ENCODE measurements at places on chromosomes 1 and 21.

- DNase-seq, result peak; percentile 75
Observed at GRCh38 chr1:45953934-45954847, 150.8 kb downstream of the MAST2 start.

DNA sequence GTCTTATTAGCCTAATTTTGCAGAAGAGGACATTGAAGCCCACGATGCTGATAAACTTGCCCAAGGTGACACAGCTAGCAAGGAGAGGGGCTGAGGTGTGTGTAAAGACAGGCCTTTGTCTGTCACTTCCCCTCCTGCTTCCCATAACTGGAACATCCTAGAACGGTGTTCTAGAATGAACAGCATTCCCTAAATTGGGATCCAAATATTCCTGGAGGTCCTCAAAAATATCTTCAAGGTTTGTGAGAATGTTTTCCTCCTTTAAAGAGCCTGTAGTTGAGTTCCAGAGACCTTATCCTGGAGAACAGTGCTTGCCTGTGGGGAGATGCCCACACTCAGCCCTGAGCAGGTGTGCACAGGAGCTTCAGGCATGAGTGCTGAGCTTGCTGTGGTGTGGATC, 41.5 kb upstream of the SAMD13 start:
- no peak for DNase-seq

DNA sequence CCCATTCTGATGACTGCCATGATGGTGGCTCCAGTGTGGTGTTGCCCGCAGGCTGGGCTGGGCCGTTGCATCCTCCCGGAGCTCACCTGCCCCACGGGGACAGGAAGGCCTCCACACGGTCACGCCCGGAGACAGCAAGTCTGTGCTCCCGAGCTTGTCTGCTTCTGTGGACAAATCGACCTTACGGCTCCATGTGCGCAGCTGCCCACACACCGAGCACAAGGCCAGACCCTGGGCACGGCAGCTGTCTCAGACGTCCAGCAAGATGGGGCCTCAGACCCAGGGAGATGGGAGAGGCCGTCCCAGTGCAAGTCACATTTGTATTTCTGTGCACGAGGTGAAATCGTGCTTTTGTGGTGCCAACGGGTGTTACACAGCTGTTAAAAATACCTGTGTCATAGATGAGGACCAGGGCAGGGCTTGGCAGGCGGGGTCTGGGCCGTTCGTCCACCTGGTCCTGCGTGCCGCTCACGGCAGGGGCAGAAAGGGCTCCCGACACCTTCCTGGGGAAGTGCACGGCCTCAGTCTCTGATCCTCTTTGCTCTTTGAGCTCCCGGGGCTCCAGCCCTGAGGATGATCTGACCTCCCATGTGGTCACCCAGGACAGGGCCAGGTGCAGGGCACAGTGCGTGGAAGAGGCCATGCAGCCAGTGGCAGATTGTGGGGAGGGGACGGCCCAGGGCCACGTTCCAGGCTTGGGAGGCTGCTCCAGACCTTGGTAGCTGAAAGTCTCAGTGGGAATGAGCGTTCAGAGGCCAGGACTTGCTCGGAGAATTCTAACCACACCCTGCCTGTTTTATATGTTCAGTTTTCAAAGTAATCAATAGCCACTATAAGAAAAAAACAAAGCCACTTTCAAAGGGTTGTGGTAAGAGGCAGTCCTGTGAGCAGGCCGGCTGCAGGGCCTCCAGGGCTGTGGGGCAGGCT, 13.5 kb downstream of the COL6A1 start:
- DNase-seq, result peak; percentile 12

DNA sequence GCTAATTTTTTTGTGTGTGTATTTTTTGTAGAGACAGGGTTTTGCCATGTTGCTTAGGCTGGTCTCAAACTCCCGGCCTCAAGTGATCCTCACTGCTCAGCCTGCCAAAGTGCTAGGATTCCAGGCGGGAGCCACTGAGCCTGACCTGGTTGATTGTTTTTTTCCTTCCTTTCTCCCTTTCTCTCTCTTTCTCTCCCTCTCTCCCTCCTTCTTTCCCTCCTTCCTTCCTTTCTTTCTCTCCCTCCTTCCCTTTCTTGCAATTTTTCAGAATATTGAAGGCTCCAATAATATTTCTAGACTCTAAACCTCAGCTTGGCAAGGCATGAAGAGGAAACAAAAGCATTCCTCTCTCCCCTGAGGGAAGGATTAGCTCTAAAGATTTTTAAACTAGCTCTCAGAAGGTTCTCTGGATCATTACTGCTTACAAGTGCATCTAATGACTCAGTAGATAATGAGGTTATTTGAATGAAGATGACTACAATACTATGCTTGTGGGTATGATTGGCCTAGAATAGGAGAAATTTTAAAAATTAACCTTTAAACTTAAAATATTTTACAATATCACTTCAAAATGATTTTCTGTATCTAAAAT, 68.5 kb upstream of the GADD45A start:
- no peak for DNase-seq

GRCh38 chr1:25615563-25616094, 962 bp upstream of the MAN1C1 start:
- peak; percentile 28 for DNase-seq

DNA sequence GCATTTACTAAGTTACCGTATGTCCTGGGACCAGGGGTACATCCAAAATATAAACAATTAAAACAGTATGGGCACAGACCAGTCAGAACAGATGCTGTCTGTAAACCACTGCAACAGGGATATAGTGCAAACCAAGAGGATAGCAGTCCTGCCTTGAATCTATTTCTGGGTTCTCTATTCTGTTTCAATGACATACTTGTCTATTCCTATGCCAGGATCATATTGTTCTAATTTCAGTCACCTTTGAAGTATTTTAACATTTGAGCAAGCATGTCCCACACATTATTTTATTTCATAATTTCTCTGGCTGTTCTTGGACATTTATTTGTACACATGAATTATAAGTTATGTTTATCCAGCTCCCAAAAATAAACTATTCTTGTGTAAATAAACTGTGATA, 28.2 kb upstream of the SYDE2 start:
- DNase-seq, result no peak

DNA sequence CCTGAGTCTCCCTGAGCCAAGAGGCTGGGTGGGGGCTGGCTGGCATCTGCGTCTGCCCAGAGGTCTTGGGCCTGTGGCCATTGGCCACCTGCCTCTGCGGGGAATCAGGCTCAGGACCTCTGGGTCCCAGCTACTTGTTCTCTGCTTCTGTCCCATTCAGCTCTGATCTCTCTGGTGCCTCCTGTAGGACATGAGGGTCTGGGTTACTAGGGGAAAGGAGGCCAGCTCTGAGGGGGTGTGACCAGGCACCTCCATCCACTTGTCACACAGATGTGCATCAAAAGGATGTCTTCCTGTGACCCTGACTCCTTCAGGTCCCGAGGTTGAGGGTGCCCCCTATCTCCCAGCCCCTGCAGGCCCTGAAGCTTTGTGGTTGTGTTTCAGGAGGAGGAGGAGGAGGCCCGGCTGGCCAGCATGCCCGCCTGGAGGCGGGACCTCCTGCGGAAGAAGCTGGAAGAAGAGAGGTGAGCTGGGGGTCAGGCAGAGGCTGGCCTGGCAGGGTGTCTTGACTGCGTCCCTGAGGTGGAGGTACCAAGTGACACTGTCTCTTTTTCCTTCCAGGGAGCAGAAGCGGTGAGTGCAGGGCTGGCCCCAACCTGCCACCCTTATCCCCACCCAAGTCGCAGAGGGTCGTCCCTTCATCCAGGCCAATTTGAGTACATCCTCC, 9.0 kb downstream of the TNFRSF25 start:
- DNase-seq, result no peak

DNA sequence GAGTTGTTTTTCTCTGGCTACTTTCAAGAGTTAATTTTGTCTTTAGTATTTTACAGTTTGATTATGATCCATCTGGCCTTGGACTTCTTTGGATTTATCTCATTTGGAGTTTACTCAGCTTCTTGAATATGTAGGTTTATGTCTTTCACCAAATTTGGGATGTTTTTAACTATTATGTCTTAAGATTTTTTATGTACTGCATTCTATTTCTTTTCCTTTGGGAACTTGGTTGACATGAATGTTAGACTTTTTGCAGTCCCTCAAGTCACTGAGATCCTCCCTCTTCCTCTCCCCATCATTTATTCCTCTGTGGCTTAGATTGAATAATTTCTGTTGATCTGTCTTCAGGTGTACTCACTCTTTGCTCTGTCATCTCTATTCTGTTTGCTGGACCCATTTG, 112.0 kb downstream of the XPR1 start:
- DNase-seq, result no peak

GRCh38 chr1:116881879-116882520, 27.7 kb upstream of the PTGFRN start:
- peak; percentile 85 for DNase-seq

GRCh38 chr21:33169359-33169758, 60.4 kb upstream of the IFNAR2 start:
- DNase-seq, result no peak

DNA sequence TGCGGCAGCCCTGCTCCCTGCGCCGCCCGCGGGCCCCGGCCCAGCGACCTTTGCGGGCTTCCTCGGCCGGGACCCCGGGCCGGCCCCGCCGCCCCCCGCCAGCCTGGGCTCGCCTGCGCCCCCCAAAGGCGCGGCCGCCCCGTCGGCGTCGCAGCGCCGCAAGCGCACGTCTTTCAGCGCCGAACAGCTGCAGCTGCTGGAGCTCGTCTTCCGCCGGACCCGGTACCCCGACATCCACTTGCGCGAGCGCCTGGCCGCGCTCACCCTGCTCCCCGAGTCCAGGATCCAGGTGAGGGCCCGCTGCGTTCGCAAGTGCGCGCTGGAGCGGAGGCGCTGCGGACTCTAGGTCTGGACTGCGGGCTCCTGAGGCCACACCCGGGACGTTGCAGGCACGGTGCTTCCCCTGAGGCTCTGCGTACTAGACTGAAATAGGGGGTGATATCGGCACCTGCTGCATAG, 351 bp downstream of the MIXL1 start:
- DNase-seq, result no peak

DNA sequence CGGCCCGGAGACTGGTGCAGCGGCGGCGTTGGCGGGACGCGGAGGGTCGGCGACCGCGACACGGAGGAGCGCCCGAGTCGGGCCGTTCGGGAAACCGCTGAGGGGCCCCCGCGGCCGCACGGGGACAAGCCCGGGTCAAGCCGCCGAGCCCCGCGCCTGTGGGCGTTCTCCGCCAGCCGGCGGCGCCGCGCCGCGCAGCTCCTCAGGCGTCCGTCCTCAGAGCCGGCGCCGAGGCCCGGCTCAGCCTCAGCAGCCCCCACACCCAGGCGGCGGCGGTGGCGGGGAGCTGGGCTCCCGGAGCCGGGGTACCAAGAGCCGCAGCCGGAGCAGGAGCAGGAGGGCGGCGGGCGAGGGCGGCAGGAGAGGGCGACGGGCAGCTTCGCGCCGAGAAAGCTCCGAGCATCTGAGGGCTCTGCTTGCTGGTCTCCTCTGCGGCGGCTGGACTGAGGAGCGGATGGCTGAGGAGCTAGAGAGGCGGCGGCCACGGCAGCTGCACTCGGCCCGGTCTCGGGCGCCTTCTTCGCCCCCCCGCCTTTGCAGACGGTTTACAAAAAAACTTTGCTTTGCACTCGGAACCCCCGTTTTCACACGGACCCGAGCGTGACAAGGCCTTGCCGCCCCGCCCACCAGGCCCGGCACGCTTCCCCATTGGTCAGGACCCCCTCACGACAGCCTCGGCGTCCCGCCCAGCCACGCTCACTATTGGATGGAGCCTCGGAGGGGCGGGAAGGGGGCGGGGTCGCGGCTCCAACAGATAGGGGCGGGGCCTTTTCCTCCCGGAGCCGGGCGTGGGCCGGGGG, at the start of gene SLC30A1:
Gene SLC30A1 (minus strand): TSS at position 522 of the 800 bp plus-strand sequence. CDS start 549 bp downstream, outside the sequence.
- peak; percentile 100 for DNase-seq

DNA sequence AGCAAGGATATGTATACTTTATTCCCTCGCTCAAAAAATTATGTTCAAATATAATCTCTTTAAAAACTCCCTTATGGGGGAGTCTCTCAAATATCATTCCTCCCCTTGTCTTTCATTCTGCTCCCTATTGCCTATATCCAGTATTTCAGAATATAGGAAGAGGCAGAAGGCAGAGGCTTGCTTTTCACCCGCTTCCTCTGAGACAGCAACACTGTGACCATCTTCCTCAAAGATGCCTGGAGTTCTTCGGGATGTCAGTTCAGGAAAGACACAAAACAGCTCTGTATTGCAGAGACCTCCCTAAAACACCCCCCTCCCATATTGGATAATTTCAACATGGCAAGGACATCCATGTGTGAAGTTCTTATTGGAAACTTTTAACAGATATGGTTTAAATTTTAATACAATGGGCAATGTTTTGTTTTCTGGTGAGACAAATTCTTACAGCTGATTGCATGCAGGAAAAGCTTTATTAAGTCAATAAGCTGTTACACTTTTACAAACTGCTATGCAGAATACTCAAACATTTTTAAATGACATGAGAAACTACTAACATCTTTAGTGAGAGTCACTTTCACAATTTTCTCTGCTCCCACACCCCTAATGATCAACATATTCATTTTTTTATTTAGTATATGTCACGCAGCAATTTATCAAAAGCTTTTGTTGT, 4.8 kb downstream of the DIRAS3 start:
- no peak for DNase-seq

DNA sequence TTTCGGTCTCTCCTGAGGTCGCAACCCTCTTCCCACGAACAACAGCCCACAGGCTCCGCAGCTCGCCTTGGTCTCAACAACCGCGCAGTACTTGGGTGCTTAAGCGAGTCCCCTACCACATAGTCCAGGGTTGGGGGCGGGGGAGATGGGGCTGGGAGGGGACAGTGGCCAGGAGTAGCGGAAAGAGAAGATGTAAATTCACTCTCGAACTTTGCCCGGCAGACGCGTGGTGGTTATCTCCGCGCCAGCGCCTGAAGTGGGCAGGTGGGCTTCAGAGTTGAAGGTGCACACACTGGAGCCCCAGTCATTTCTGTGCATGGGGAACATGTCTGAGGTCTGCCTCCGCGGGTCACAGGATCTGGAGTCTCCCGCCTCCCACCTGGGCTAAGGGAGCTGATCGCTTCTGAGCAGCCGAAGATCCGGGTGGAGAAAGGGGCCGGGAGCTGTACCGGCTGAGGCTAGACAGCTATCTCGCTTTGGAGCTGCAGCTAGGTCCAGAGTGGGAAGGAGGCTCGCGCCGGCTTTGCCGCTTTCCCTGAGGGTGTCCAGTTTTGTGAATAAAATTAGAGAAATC, 4.3 kb upstream of the FOXD2 start:
- DNase-seq, result no peak

GRCh38 chr1:234229581-234230387, 143.5 kb upstream of the COA6 start:
- DNase-seq, result no peak

GRCh38 chr1:92503043-92503925, 16.6 kb upstream of the GFI1 start:
- peak; percentile 70 for DNase-seq

Measured in foreskin fibroblast (primary cell).